ENCODE measurements at places on chromosomes 6 and 20.

- DNase-seq: no peak
Observed at GRCh38 chr6:125963817-125964216, 7.2 kb downstream of the HINT3 start.

DNA sequence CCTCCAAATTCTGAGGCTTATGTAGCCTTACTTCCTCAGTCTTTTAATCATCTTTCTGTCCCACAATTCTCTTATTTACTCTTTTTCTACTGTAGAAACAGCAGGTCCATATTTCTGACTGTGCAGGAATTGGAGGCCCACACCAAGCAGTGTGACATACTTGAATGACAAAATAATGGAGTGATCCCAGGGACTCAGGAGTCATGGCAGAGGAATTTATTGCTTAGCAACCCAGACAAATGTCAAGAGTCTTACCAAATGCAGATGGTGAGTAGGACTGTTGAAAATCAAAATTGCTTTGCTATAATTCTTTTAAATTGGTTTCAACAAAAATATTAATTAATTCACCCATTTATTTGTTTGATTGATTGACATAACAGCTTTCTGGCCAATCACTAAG lies 59.9 kb downstream of the HTR1B start:
- DNase-seq: no peak

GRCh38 chr6:56749632-56750151 lies 107.0 kb upstream of the DST start:
- no peak for DNase-seq

DNA sequence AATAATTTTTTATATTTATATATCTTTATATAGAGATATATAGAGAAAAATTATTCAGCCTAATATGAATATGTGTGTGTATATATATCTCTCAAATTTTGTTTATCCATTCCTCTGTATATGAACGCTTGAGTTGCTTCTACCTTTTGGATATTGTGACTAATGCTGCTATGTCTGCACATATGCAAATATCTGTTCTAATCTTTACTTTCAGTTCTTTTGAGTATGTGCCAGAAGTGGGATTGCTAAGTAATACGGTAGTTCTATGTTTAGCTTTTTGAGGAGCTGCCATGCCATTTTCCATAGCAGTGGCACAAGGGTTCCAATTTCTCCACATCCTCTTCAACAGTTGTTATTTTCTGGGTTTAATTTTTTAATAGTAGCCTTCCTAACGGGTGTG lies 72.8 kb upstream of the CEP85L start:
- no peak for DNase-seq

DNA sequence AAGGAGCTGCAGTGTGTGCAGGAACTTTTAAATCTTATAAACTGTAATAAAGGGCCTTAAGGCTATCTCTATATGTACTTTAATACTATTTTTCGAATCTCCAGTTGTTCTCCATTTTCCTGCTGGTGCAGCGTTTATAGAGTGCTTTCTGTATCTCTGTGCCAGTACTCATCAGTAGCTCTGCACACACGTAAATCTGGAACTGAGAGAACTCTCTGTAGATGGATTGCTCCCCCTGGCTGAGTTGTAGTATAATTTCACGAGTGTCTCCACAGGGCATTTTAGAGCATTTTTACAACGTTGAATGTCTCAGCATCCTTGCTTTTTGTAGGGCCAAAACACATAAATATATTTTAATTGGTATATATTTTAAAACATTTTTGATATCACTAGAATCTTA lies 256.5 kb downstream of the TRDN start:
- no peak for DNase-seq

DNA sequence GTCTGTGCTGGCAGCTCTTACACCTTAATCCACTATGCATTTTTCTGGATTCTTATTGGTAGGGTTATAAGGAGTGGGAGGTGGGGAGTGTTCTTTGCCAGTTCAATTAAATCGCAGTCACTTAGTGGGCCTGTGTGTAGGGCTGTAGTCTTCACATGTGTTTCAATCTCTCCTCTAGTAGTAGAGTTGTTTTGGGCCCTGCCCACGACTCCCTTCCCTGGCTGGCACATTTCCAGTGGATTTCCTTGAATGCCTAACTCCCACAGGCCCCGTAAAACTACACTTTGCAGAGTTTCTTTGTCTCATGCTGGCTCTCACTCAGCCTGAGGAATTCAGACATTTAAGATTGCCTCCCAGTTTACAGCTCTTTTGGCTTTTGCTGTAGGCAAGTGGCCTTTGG lies 414.0 kb upstream of the OPRM1 start:
- no peak for DNase-seq

- no peak for DNase-seq
Observed at GRCh38 chr6:161261325-161261724, 12.5 kb downstream of the AGPAT4 start.

GRCh38 chr20:2693286-2694007 lies 867 bp downstream of the EBF4 start:
- DNase-seq: no peak

DNA sequence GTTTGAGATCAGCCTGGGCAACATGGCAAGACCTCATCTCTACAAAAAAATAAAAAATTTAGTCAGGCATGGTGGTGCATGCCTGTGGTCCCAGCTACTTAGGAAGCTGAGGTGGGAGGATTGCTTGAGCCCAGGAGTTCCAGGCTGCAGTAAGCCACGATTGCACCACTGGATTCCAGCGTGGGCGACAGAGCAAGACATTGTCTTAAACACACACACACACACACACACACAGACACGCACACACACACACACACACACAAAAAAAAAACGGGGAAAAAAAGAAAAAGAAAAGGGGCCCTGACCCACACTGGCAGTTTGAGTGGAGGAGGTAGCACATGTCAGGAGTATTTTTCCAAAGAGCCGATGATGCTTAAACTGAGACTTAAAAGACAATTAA lies 122.2 kb downstream of the AFG1L start:
- DNase-seq: no peak

- DNase-seq: no peak
Observed at GRCh38 chr6:82691997-82692396, 328.4 kb downstream of the TPBG start.

- no peak for DNase-seq
Observed at GRCh38 chr6:4615891-4616290, 160.3 kb upstream of the CDYL start.

DNA sequence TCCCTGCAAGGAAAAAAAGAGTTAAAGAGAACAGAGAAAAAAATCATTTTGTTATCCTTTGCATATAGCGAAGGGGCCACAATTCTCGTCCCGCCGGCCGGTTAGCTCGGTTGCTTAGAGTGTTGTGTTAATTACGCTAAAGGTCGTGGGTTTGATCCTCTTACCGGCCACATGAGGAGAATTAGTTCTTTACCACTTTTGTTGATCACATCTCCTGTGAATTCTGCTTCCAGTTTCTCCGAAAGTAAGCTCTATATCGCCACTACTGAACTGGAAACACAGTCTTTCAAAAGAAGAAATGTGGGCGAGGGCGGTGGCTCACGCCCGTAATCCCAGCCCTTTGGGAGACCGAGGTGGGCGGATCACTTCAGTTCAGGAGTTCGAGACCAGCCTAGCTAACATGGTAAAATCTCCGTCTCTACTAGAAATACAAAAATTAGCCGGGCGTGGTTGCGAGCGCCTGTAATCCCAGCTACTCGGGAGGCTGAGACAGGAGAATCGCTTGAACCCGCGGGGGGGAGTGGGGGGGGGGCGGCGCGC lies 13.4 kb downstream of the PRSS16 start:
- DNase-seq: no peak

DNA sequence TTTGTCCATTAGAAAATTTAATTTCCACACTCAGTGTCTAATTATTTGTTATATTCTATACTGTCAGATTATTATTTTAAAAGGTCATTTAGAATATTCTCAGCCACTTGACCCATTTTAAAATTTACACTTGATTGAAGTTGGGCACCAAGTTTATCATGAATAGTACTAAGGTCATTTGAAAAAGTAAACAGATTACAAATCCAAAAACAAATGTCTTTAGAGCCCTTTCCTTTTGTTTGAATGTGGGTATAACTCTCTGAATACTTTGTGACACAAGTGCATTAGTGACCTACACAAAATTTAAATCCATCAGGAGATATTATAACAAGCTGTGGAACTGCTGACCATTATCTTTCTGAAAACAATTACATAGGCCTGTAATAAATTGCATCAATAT lies 11.3 kb downstream of the HIVEP2 start:
- DNase-seq: no peak

- DNase-seq: no peak
Observed at GRCh38 chr6:76418560-76419223, 346.2 kb upstream of the IMPG1 start.

- no peak for DNase-seq
Observed at GRCh38 chr6:26328265-26328844, 36.6 kb upstream of the BTN3A2 start.

All from nucleus accumbens (tissue), 56 donors.